ENCODE measurements at places on chromosomes 5 and 9. TPM values are rescaled to one million over a fixed set of nuclear protein-coding genes. Genes with fewer than 3 reads are reported as not detected.

Gene CBY3
- total RNA-seq = not detected

Gene PCDHGB6
- total RNA-seq = 4.6 TPM

Gene CTNND2
- total RNA-seq = not detected

Gene IFNB1
- not detected for total RNA-seq

Gene CTXN3
- total RNA-seq = not detected

Gene RLN2
- total RNA-seq = not detected

Gene CNTLN
- 17.4 TPM for total RNA-seq

Gene CSF1R
- 104 TPM for total RNA-seq

Gene PRELID2
- total RNA-seq = 9.3 TPM

Gene TMED7
- 75.1 TPM for total RNA-seq

Gene MSX2
- 0.66 TPM for total RNA-seq

Gene ZNF454
- 1.3 TPM for total RNA-seq

Gene WDR31
- total RNA-seq = 2.4 TPM

Gene GPRIN1
- total RNA-seq = 0.75 TPM

Gene SLC1A1
- 4.4 TPM for total RNA-seq

Gene PCDHB7
- 1.5 TPM for total RNA-seq

Gene CYFIP2
- 11.9 TPM for total RNA-seq

Gene FAM169A
- 0.17 TPM for total RNA-seq

Gene CDK9
- 56.1 TPM for total RNA-seq

Gene ASTN2
- total RNA-seq = 7.0 TPM

Gene PTCH1
- total RNA-seq = 10.1 TPM

Gene TAF11L5
- total RNA-seq = not detected

Gene TMEFF1
- total RNA-seq = not detected

Gene PCDHB12
- 3.1 TPM for total RNA-seq

Gene PCA3
- total RNA-seq = not detected

Gene RECK
- total RNA-seq = 17.0 TPM

Gene ADAMTS13
- not detected for total RNA-seq

Gene MAP1B
- total RNA-seq = 1,477 TPM

Gene BTNL8
- not detected for total RNA-seq

Gene TMEM267
- total RNA-seq = 18.9 TPM

Gene TAF11L10
- total RNA-seq = not detected

Gene ELP1
- 20.3 TPM for total RNA-seq

Gene NIPAL4
- total RNA-seq = not detected

Gene FOXD4L4
- total RNA-seq = not detected

Gene CCNG1
- total RNA-seq = 155 TPM

Gene UBE2R2
- 36.4 TPM for total RNA-seq

Gene PCDHB15
- 0.34 TPM for total RNA-seq

Gene LSM11
- 4.0 TPM for total RNA-seq

Gene ATP6V0E1
- total RNA-seq = 342 TPM

Gene TMEM174
- total RNA-seq = not detected

Gene SPTLC1
- 95.4 TPM for total RNA-seq

Gene TIGD6
- total RNA-seq = 3.7 TPM

Gene KIAA1191
- 70.1 TPM for total RNA-seq

Gene HTR4
- not detected for total RNA-seq

Measured in subcutaneous adipose tissue (tissue), 4 donors.